Heart right ventricle (tissue), 16 donors: ENCODE measurements at places on chromosomes 1 and 21. TPM values are rescaled to one million over a fixed set of nuclear protein-coding genes. Genes with fewer than 3 reads are reported as not detected.
A peak's percentile ranks its signal among the peaks of the same experiment; 100 is the strongest.

Gene SELL
- 1.3 TPM for total RNA-seq

Gene OR2T35
- not detected for total RNA-seq

Gene DIO1
- not detected for total RNA-seq

Gene SEC22B
- 12.9 TPM for total RNA-seq

Gene PLA2G2C
- total RNA-seq: not detected

Gene APCS
- not detected for total RNA-seq

- no peaks in the 10 kb centered on the region for H3K36me3 ChIP-seq
- no peaks in the 10 kb centered on the region for H3K27me3 ChIP-seq
- H3K27ac ChIP-seq: no peak overlapping the region
- DNase-seq: no peak
- no peak overlapping the region for H3K4me3 ChIP-seq
These were observed 646.0 kb upstream of the TMPRSS15 start for GRCh38 chr21:19049567-19049966.

GRCh38 chr1:145977486-145978470, 13.3 kb downstream of the POLR3GL start:
- no peaks in the 10 kb centered on the region for H3K36me3 ChIP-seq
- H3K27ac ChIP-seq: peak overlapping the region; percentile 95
- H3K4me3 ChIP-seq: peak overlapping the region; percentile 44
- H3K4me1 ChIP-seq: peaks cover 53% of the 10 kb centered on the region

GRCh38 chr1:6338695-6339094, 54.9 kb downstream of the ACOT7 start:
- no peak overlapping the region for H3K4me3 ChIP-seq
- no peak overlapping the region for H3K27ac ChIP-seq
- no peaks in the 10 kb centered on the region for H3K36me3 ChIP-seq
- no peaks in the 10 kb centered on the region for H3K4me1 ChIP-seq

DNA sequence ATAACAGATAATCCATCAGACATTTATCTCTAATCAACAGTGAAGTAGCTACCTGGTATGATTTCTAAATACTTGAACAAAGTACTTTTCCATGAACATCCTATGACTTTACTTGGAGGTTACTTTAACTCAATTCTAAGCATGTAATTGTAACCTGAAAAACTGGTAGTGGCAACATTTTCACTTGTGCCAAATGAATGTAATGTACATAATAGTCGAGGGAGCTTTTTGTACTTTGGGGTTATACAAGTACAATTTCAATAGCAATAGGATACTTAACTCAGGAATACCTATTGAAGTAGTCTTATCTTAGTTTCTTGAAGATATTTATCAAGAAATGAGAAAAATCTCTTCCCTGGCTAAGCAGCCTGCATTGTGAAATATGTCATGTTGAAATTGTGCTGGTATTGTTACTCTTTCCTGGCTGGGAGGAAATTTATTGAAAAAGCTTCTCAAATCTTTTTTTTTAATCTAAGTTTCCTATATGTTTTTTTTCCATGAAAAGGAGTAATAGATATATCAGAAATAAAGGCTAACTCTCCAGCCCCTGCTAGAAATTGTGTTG, 33.7 kb upstream of the CACYBP start:
- no peaks in the 10 kb centered on the region for H3K27me3 ChIP-seq
- peaks cover 13% of the 10 kb centered on the region for H3K4me1 ChIP-seq
- peak overlapping the region; percentile 24 for H3K4me3 ChIP-seq
- DNase-seq: no peak
- H3K36me3 ChIP-seq: no peaks in the 10 kb centered on the region

DNA sequence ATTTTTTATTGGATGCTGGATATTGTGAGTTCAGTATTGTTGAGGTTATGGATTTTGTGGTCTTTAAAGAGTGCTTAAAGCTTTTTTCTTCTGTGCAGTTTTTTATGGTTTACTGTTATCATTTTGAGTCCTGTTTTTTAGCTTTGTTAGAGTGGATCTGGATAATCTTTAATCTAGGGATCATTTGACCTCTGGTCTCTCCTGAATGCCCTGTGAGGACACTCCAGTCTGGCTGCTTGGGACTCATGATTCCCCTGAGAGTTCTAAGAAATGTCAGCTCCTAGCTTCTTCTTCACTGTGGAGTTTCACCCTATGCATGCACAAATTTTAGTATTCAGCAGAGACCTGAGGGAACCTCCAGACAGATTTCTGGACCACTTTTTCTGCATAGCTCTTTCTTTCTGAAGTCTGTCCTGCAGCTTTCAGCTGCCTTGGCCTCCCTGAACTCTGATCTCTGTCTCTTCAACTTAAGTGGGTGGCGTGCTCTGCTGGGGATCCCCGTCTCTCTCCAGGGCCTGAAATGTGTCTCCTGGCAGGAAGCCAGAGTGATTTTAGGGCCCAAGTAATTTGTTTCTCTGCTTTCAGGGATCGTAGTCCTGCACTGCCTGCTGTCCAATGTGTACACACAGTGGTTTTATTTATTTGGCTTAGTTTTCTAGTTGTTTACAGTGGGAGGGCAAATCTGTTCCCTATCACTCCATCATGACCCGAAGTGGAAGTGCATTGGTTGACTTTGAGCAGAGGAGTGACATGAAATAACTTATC, 14.7 kb downstream of the PEX14 start:
- H3K27me3 ChIP-seq: no peaks in the 10 kb centered on the region
- DNase-seq: no peak
- H3K27ac ChIP-seq: no peak overlapping the region
- peaks cover 6% of the 10 kb centered on the region for H3K4me1 ChIP-seq

- H3K4me1 ChIP-seq: no peaks in the 10 kb centered on the region
- H3K27ac ChIP-seq: no peak overlapping the region
- no peaks in the 10 kb centered on the region for H3K36me3 ChIP-seq
- no peaks in the 10 kb centered on the region for H3K27me3 ChIP-seq
These were observed 183.0 kb downstream of the ZBTB18 start for GRCh38 chr1:244234009-244234643.

- peaks cover 4% of the 10 kb centered on the region for H3K4me1 ChIP-seq
- no peak for DNase-seq
- no peak overlapping the region for H3K4me3 ChIP-seq
- H3K36me3 ChIP-seq: no peaks in the 10 kb centered on the region
- no peak overlapping the region for H3K27ac ChIP-seq
These were observed 138.0 kb upstream of the CD34 start for GRCh38 chr1:208048904-208049303.

GRCh38 chr1:24932725-24933294, 2.7 kb upstream of the RUNX3 start:
- no peak overlapping the region for H3K27ac ChIP-seq
- H3K4me1 ChIP-seq: peaks cover 30% of the 10 kb centered on the region
- H3K4me3 ChIP-seq: no peak overlapping the region
